ENCODE measurements at places on chromosomes 5 and 9. TPM values are rescaled to one million over a fixed set of nuclear protein-coding genes. Genes with fewer than 3 reads are reported as not detected.
A peak's percentile ranks its signal among the peaks of the same experiment; 100 is the strongest.

Gene ICE1
- 35.6 TPM for total RNA-seq

Gene SPATA31A3
- not detected for total RNA-seq

Gene ABL1
- 32.6 TPM for total RNA-seq

Gene ZMYND19
- 86.4 TPM for total RNA-seq

DNA sequence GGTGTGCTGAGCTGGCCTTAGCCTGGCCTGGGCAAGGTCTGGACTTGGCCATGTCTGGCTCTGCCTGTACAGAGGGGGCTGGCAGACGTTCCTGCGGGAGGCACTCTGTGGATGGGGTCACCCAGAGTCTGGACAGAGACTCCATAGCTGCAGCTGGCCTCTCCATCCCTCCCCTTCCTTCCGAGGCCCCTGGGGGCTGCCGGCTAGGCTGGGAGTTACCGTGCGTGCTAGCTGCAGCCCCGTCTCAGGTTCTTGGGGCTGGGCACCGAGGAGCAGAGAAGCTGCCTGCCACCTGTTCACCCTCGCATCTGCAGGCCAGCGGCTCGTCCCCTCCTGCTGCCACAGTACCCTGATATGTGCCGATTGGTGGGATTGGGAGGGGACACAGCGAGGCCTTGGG is 63.4 kb downstream of the RXRA start:
- DNase-seq: no peak

DNA sequence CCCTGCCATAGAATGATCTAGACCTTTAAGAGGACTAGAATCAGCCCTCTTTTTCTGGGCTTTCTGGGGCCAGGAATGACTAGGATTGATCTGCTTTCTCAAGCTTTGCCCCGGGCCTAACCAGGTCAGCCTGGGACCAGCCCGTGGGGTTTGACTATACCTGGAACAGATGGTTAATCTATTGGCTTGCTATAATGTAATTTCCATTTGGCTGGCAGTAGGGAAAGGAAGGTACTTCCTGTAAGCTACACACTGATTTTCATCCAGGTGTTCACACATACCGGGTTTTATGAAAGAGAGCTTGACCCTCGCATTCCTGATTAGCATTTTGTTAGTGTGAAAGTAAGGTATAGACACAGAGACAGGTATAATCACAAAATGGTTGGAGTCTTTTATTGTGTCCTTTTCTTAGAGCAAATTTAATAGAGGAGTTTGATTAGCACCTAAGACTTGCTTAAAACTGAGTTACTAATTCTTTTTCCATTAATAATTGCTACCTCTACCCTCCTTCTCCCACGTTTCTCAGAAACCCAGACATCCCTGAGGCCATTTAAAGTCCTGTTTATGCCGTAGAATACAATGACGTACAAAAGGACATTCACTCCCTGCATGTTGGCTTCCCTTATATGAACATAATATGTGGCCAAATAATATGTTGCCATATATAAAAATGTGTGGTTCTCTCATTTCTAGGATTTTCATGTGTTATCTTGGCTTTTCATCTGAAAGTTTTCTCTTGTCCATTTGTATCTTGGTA is 17.3 kb downstream of the LNPEP start:
- peak; percentile 55 for DNase-seq

DNA sequence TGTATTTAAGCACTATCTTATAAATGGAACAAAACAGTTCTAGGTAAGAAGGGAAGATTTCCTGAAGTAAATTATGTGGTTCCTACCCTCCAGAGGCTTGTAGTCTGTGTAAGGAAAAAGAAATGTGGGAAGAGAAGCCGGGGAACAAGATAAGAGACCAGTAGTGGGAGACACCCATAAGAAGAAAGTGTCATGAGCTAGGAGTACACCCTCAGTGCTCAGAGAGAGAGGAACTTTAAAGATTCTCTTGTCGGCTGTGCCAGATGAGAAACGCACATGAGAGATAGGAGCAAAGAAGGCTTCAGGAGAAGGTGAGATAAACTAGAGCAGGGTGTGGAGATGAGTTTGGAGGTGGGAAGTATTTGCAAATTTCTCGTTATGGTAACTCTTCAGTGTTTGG is 18.1 kb downstream of the SLC36A1 start:
- no peak for DNase-seq

GRCh38 chr5:150945947-150946346 is 41.2 kb upstream of the ZNF300 start:
- DNase-seq: no peak

DNA sequence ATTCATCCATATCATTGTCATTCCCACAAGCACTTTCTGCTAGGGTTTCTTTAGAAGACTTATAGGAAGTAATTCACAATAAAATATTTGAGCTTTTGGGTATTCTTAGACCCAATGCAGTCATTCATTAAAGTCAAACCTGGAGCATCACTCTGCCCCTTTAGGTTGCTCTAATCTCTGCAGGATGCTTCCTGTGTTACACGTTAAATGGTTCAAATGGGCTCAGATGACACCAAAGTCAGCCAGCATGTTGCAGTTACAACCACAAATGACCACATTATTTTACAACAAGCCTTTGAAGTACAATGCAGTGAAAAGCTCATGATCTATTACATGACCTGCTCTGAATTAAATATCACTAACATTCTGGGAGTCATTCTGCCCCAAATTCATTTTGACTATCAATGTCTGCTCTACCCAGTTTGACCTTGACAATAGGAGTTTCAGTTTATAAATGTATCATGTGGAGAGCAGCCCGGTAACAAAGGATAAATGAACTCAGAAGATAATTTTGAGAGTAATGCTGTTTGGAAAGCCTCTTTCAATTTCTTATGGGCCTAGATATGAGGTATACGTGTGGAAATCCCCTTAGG is 668.6 kb upstream of the DMAC1 start:
- DNase-seq: no peak

GRCh38 chr5:160192424-160192823 is 36.9 kb upstream of the FABP6 start:
- no peak for DNase-seq

DNA sequence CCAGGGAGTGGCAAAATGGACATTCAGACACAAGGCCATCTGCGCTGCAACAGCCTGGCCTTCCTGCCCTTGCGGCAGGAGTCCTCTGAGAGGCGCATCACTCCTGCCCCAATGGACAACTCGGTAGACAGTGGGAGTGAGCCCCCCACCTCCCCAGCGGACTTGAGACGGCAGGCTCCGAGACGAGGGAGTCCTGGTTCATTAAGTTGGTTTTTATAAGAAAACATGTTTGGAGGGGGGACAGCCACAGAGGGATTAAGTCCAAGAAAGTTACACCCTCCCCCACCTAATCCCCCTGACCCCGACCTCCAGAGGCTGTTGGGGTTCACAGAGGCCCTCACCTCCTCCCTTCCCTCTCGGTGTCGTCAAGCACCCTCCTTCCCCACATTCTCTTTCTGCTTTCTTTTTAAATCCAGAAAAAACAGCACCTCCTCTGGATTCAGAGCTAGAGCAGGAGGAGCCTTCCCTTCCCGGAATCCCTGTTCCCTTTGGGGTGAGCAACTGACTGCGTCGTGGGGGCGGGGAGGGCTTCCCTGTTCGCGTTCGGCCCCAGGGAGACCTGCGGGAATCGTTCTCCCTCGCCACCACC is 1.8 kb upstream of the EGR1 start:
- no peak for DNase-seq

GRCh38 chr5:168409591-168410458 is 76.4 kb upstream of the RARS1 start:
- DNase-seq: peak; percentile 62

DNA sequence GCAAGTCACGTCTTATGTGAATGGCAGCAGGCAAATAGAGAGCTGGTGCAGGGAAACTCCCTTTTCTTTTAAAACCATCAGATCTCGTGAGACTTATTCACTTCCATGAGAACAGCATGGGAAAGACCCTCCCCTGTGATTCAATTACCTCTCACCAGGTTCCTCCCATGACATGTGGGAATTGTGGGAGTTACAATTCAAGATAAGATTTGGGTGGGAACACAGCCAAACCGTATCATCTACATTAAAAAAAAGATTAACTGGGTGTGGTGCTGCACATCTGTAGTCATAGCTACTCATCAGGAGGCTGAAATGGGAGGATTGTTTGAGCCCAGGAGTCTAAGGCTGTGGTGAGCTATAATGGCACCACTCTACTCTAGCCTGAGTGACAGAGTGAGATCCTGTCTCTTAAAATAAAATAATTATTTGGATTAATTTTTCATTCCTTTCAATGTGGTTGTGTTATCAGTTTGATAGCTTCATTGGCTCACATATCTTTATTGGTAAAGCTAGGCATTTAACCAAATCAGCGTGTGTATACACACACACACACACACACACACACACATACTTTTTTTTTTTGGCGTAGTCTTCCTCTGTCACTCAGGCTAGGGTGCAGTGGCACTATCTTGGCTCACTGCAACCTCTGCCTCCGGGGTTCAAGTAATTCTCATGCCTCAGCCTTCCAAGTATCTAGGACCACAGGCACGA is 21.8 kb downstream of the DENND4C start:
- DNase-seq: no peak

- DNase-seq: peak; percentile 46
Measured at GRCh38 chr9:70415041-70415440, 584 bp upstream of the KLF9 start.

- no peak for DNase-seq
Measured at GRCh38 chr5:69042500-69042899, 51.3 kb upstream of the SLC30A5 start.

DNA sequence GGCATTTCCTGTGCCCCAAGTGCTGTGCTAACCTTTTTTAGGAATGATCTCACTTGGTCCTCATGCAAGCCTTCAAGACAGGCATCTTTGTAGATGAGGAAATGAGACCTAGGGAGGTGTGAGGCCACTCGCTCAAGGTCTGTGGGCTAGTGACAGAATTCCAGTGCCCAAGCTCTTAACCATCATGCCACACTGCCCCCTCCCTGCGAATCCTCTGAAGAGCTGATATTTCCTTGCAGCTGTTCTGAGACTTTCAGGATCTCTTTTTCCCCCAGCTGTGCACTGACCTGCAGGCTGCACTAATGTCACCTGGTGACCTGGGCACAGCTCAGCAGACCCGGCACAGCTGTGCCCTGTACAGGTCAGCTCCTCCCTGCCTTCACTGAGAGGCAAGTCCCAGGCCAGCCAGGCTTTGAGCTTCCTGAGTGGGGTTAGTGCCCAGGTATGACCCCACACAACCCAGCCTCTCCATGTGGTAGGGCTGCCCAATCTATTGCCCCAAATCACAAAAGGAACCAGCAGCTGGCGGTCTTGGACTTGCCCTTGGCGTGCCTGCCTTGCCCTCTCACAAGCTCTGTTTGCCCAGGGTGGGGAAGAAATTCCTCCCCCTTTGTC is 32.7 kb downstream of the MORN5 start:
- no peak for DNase-seq

DNA sequence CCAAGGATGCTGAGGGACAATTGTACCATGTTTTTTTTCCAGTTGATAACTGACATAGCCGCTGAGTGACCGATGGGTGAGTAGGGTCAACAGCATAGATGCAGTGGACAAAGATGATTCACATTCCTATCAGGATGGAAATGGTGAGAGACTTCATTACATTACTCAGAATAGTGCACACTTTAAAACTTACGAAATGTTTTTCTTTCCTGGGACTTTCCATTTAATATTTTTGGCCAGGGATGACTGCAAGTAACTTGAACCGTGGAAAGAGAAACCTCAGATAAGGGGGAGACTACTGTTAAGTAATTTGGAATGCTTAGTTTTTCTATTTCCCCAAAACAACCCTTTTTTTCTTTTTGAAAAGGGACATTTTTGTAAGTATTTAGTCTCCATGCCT is 3.0 kb upstream of the TUSC1 start:
- DNase-seq: no peak

GRCh38 chr5:129124608-129125007 is 30.1 kb downstream of the ISOC1 start:
- DNase-seq: no peak
